ENCODE measurements at places on chromosomes 1 and 21. TPM values are rescaled to one million over a fixed set of nuclear protein-coding genes. Genes with fewer than 3 reads are reported as not detected.

PKP1 gene
- 0.45 TPM for total RNA-seq

DYRK3 gene
- 24.5 TPM for total RNA-seq

EDARADD gene
- total RNA-seq: 1.3 TPM

TRPM2 gene
- 4.0 TPM for total RNA-seq

MYOM3 gene
- total RNA-seq: 0.09 TPM

ATP6V1G3 gene
- total RNA-seq: not detected

AGMAT gene
- 0.45 TPM for total RNA-seq

SEC16B gene
- total RNA-seq: 2.4 TPM

CA14 gene
- total RNA-seq: 7.3 TPM

IGSF3 gene
- 75.4 TPM for total RNA-seq

PPFIA4 gene
- 47.6 TPM for total RNA-seq

PRKAA2 gene
- total RNA-seq: 23.8 TPM

SCP2 gene
- 63.0 TPM for total RNA-seq

PTGS2 gene
- 3.4 TPM for total RNA-seq

NR5A2 gene
- 1.2 TPM for total RNA-seq

MARK1 gene
- total RNA-seq: 34.7 TPM

S100A8 gene
- total RNA-seq: 2.9 TPM

LCE2C gene
- total RNA-seq: not detected

CRABP2 gene
- 9.6 TPM for total RNA-seq

C8A gene
- not detected for total RNA-seq

SPRR2A gene
- not detected for total RNA-seq

KIF2C gene
- total RNA-seq: 9.4 TPM

RAB3B gene
- 22.4 TPM for total RNA-seq

HES3 gene
- total RNA-seq: not detected

CERS2 gene
- total RNA-seq: 38.6 TPM

ZYG11A gene
- 0.64 TPM for total RNA-seq

SRSF10 gene
- 157 TPM for total RNA-seq

HSD11B1 gene
- total RNA-seq: not detected

KCNQ4 gene
- 2.0 TPM for total RNA-seq

PCAT6 gene
- not detected for total RNA-seq

OR2G6 gene
- total RNA-seq: under 0.01 TPM

CFHR5 gene
- total RNA-seq: not detected

CRYBG2 gene
- total RNA-seq: 1.7 TPM

CD1B gene
- total RNA-seq: not detected

LENEP gene
- total RNA-seq: 1.5 TPM

DCST1 gene
- total RNA-seq: not detected

TRIM67 gene
- 29.4 TPM for total RNA-seq

HNRNPCL4 gene
- not detected for total RNA-seq

CHODL gene
- 20.8 TPM for total RNA-seq

ERICH3 gene
- 8.7 TPM for total RNA-seq

SPATA46 gene
- not detected for total RNA-seq

CR1L gene
- 0.73 TPM for total RNA-seq

CFAP57 gene
- 1.9 TPM for total RNA-seq

SLC5A9 gene
- total RNA-seq: not detected

LINGO4 gene
- not detected for total RNA-seq

MIXL1 gene
- total RNA-seq: 0.18 TPM

SPOCD1 gene
- not detected for total RNA-seq

FOXJ3 gene
- total RNA-seq: 60.8 TPM

ANKRD35 gene
- total RNA-seq: 0.73 TPM

CHAF1B gene
- total RNA-seq: 2.5 TPM

OR2L13 gene
- total RNA-seq: 2.6 TPM

HSF2BP gene
- total RNA-seq: 2.5 TPM

TMCO2 gene
- total RNA-seq: not detected

ADORA3 gene
- total RNA-seq: 1.1 TPM

RBBP4 gene
- 145 TPM for total RNA-seq

FAM110D gene
- 0.64 TPM for total RNA-seq

GUCA2A gene
- total RNA-seq: not detected

FRRS1 gene
- total RNA-seq: 1.9 TPM

Data from cerebellum (tissue), 4 donors.